ENCODE measurements at places on chromosomes 13 and 19. TPM values are rescaled to one million over a fixed set of nuclear protein-coding genes. Genes with fewer than 3 reads are reported as not detected.

ADPRHL1 gene
- total RNA-seq, result 1.7 TPM

DNA sequence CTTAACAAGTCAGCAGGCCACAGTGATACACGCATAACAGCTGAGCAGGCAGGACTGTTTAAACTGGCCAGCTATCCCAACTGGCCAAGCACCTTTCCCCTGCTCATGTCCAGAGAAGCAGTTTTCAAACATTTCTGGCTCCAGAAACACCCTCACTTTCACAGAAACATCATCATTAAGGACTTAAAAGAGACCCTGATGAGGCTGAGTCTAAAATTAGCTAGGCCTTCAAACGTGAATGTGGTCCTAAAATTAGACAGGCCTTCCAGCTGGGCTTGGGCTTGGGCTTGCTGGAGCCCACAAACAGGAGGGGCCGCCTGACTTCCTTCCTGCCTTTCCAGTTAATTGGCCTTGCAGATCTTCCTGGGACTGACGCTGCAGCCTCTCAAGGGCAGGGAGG lies 334.2 kb downstream of the DNAJC15 start:
- no peak for DNase-seq

- DNase-seq, result no peak
These were observed 971.6 kb upstream of the MIR17HG start for GRCh38 chr13:90375851-90376250.

GRCh38 chr13:30103161-30103840 lies 204.1 kb downstream of the KATNAL1 start:
- no peak for DNase-seq

DNA sequence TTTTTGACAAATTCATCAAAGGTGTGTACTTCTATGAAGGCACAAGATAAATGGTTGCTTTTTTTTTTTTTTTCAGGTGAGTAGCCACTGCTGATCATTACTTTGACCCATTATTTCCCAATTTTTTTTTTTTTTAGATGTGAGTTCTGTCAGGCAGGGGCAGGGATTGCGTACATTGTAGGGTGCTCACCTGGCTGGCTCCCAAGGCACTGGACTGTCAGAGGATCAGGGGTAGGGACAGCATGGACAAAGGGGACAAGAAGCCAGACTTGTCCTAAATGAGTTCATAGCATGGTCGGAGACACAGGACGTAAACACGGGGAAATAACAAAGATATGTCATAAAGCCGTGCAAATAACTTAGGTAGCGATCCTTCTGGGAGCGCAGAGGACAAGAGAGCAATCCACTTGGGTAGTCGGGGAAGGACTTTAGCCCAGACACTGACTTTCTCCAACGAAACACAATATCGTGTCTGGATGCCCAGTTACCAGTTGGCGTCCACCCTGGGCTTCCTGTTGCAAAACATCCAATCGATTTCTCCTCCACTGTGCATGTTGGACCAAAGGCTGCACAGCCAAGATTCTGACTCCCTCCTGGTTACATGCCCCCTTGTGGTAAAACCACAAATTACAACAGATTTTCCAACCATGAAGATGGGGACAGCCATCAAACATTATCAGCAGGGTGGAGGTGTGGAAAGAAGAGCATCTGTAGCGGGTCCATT lies 27.5 kb upstream of the KATNAL1 start:
- DNase-seq, result peak; percentile 72

CTU1 gene
- 15.8 TPM for total RNA-seq

DNA sequence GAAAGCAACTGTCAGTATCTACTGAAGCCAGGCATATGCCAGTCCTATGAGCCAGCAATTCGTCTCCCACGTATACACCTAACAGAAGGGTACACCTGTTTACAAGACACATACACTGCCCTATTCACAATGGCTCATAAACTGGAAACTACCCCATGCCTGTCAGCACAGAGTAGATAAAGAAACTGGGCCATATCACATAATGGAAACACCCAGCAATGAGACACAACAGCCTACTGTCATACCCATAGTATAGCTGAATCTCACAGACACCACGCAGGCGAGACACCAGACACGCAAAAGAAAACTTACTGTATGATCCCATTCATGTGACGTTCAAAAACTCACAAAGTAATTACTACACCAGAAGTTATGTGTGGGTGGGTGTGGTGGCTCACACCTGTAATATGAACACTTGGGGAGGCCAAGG lies 15.7 kb downstream of the NOSIP start:
- DNase-seq, result no peak

DNA sequence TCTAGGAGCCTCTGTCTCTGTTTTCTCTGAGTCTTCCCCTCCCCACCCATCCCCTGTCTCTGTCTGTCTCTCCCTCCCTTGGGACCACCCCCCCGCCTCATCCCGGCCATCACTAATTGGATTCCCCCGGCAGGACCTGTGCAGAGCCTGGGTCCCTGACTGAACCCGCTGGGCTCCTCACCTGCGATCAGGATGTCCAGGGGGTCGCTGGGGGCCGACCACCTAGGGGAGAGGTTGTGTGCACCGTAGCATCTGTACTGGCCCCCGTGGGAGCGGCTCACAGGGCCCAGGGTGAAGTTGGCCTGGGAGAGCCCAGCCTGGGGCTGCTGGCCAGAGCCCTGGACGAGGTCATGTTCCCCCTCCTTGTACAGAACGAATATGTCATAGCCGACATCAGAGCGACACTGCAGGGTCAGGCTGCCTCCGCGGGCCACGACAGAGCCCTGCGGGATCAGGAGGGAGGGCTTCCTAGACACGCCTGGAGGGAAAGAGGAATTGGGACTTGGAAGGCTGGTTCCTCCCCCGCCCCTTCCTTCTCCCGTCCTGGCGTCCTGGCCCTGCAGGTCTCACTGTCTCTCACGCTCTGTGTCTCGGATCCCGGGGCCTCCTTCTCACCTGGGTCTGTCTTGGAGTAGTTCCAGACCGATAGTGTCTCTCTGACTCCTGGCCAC lies 1.8 kb downstream of the LILRB5 start:
- DNase-seq, result no peak

DNA sequence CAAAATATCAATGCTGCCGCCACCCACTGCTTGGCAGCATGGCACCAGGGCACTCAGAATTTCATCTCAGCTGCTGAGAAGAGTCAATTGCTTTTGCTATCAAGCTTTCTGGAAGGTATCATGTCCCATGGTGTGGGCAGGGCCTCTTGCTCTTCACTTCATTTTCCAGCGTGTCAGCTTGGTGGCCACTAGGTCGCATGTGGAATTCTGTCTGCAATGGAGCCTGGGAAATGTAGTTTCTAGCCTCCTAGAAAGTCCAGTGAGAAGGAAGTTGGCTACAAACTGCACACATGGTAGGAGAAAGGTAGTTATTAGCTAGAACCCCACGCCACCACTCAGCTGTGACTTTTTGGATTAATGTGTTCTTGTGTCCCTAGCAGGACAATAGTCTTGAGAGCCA lies 105.3 kb downstream of the MYO16 start:
- no peak for DNase-seq

WTIP gene
- total RNA-seq, result 49.5 TPM

OR10H4 gene
- total RNA-seq, result not detected

GRCh38 chr13:26473571-26474230 lies 83.8 kb upstream of the WASF3 start:
- no peak for DNase-seq

LTBP4 gene
- 25.2 TPM for total RNA-seq

DNA sequence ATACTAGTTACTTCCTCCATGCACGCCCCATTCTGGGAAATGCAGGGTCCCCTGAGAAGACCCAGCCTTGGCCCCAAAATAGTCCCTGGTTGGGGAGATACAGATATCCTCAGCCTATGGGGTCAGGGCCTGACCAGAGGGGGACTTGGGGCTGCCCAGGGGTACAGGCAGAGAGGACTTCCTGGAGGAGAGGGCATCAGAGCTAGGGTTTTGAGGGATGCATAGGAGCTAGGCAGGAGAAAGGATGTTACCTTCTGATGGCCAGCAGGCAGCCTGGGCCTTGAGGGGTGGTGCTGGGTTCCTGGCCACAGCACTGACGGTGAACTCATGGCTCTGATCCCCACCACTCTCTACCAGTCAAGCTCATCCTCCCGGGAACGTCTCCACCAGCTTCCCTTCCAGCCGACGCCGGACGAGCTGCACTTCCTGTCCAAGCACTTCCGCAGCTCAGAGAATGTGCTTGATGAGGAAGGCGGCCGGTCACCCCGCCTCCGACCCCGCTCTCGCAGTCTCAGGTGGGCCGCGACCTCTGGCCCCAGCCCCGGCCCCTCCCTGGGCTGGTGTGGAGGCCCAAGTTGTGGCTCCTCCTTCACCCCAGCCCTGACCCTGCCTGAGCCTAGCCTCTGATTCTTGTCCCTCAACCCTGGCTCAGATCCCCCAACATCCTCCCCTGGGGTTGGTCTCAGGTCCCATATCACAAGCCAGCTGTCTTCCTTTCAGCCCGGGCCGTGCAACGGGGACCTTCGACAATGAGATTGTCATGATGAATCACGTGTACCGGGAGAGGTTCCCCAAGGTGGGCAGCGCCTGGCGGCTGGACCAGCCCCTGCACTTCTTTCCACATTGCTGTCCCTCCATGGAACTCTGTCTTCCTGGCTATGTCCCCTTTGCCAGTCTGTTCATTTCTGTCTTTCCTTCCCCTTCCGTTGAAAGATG lies 25.6 kb downstream of the MAST3 start:
- DNase-seq, result peak; percentile 63

DNA sequence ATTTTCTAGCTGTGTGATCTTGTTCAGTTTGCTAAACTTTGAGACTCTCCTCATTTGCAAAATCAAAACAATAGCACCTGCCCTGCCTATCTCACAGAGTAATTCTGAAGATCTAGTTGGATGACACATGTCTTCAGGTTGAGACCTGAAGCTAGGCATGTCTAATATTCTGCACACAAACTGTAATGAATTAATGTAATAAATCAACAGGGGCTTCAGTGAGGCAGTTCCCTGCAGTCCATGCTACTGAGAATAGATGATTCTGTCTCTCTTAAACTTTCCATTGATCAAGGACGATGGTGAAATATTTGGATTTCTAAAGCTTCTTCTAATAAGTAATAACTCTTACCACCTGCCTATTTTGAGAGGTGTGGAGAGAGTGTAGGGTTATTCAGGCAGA lies 268.1 kb upstream of the TMTC4 start:
- DNase-seq, result no peak

- no peak for DNase-seq
These were observed 1140.4 kb downstream of the EFNB2 start for GRCh38 chr13:105395041-105395440.

GRCh38 chr13:98313023-98313921 lies 136.2 kb upstream of the RNF113B start:
- DNase-seq, result no peak

DNA sequence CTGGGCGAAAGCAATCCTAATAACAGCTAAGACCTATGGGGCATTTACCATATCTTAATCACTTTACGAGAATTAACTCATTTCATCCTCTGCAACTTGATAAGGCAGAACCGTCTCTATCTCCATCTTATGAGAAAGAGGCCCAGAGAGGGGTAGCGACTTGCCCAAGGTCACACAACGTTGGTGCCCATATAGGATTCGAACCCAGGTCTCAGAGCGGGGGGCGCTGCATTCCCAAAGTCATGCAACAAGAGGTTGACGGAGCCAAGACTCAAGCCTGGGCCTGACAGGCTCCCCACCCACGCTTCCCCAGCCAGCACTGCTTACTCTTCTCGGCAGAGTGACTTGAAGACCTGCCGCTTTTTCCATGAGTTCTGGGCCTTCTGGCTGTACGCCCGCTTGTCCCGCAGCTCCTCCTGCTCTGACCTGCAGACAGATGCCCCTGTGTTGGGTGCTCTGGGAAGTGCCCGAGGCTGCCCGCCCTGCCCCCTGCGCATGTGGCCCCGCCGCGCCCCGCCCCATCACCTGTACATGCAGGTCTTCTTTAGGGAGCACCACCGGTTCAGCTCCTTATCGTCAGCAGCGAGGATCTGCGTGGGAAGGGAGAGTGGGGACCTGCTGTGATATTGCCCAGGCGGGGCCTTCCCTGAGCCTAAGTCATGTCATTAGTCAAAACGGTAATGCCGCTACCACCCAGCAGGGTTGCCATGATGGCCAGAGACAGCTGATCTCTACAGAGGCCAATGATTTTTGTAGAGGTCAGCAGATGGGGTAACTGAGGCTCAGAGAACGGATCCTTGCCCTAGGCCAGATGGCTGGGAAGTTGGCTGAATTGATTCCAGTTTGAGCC lies 10.8 kb downstream of the KRI1 start:
- DNase-seq, result no peak

- no peak for DNase-seq
These were observed 233.0 kb upstream of the KLF12 start for GRCh38 chr13:74367193-74367592.

- DNase-seq, result no peak
These were observed 97.0 kb downstream of the SLC7A1 start for GRCh38 chr13:29498426-29499040.

- DNase-seq, result no peak
These were observed 636 bp upstream of the ZNF579 start for GRCh38 chr19:55581145-55581822.

GPC5 gene
- 0.34 TPM for total RNA-seq

GRCh38 chr13:113666951-113667701 lies at the start of gene GRK1:
TSS of gene GRK1 (plus strand) at chr13:113667219. CDS start at chr13:113667387, 168 bp downstream.
- no peak for DNase-seq

TPTE2 gene
- not detected for total RNA-seq

DNA sequence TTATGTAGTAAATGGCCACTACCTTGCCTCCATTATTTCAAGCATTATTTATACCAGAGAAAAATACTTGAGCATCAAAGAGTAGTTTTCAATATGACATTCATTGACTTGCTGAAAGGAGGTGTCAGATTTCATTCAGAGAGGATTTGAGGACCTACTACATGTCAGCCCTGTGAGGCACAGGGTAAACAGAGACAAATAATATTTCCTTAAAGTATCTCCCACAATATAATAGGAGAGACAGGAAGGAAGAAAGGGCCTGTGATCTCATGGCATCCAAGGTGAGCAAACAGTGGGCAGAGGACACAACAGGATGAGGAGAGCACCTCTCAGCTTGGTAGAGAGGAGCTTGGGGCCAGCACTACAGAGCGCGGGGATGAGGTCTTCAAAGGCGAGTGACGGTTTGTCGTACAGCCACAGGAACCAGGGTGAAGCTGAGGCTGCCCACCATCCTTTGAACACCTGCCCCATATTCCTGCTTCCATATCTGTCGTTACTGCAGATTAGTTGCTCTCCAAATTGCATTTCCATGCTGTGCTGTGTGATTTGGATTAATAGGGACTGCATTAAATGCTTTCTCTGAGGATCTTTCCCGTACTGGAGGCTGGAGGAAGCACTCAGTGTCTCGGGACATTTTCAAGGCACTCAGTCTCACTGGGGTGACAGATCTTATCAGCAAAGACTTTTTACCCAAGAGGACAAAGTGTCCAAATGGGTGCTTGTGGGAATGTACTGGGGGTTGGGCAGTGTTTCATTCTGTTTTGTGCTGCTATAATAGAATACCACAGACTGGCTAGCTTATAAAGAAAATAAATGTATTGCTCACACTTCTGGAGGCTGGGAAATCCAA lies 59.2 kb downstream of the GJA3 start:
- DNase-seq, result no peak

Data from dermis blood vessel endothelial cell (primary cell).